Stimulated activated CD8-positive, alpha-beta memory T cell treated with anti-CD3 and anti-CD28 coated beads, Interleukin-7, amount 100 ng/mL, for 4 hours (primary cell): ENCODE measurements at places on chromosomes 12 and 14.

GRCh38 chr12:16150276-16150675 lies 127.2 kb downstream of the SLC15A5 start:
- DNase-seq = no peak

DNA sequence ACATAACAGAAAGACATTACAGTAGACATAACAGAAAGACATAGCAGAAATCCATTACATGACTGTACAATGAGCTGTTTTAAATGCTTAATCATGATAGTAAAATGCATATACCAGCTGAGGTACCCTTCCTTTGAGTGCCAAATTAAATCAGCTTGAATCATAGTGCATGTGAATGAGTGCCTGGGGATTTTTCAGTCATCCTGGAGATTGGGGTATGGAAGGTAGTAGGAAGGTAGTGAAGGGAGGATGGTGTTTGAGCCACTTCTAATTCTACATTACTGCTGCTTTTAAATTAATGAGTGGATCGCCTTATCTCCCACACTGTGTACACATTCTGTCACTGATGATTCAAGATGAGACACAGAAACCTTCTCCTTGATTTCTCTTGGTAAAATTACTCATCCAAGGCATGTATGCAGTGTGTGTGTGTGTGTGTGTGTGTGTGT lies 534.2 kb downstream of the LRFN5 start:
- DNase-seq = no peak

DNA sequence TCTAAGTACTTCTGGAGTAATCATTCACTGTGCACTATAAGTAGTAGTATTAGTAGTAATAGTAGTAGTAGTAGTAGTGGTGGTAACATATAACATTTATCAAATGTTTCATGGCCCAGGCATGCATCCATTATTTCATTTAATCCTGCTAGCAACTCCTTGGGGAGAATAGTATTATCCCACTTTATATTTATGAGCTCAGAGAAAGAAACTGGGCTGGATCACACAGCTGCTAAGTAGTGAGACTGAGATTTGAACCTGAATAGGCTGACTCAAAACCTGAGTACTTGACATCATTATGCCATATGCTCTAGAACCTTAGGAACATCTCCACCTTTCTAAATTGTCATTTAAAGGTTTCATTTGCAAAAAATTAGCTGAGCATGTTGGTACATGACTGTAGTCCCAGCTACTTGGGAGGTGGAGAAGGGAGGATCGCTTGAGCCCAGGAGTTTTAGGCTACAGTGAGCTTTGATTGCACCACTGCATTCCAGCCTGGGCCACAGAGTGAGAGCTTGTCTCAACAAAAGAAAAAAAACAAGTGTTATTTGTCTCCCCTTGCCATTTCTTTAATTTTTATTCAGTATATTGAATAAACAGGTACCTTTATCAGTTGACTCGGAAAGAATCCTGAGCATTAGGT lies 11.4 kb upstream of the NID2 start:
- DNase-seq = no peak

GRCh38 chr12:104632724-104633201 lies 176.0 kb downstream of the CHST11 start:
- DNase-seq = no peak

- no peak for DNase-seq
Measured at GRCh38 chr14:71597955-71598660, 334.1 kb upstream of the RGS6 start.

DNA sequence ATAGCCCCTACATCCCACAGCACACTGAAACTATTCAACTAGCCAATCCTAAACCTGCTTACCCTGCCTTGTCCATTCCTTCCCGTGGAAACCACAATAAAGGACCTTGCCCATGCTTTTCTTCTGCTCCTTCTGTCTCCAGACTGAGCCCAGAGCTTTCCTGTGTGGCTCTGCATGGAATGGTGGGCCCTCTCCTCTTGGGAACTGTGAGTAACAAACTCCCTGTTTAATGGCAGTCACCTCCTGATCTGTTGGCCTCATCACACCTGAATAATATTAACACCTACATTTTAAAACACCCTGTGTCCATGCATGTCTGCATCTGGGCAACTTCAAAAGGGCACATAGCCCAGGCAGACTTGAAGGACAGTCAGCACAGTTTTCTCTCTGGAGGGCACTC lies 12.4 kb downstream of the LGR5 start:
- no peak for DNase-seq

- DNase-seq = no peak
Measured at GRCh38 chr12:23555180-23555824, 394.2 kb downstream of the SOX5 start.

DNA sequence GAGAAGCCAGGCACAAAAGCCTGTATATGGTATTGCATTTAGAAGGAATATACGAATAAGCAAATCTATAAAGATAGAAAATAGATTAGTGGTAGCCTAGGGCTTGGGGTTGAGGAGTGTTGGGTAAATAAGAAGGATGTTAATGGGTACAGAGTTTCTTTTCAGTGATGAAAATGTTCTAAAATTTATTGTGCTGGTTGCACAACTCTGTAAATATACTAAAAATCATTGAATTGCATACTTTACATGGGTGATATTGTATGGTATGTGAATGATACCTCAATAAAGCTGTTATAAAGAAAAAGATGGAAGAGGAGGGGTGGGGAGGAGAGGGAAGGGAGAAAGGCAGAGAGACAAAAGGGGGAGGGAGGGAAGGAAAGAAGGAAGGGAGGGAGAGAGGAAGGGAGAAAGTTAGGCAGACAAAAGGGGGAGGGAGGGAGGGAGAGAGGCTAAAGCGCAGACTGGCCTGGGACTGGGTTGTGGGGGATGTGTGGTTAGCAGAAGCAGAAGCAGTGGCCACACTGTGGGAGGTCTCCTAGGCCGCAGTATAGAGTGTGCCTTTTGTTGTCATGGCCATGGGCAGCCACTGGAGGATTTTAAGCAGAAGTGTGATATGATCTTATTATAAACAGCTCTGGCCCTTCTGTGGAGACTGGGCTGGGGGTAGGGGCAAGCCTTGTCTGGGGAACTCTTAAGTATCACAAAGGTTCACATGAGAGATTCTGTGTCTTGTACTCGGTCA lies 73.6 kb upstream of the ELK3 start:
- DNase-seq = no peak

- DNase-seq = no peak
Measured at GRCh38 chr12:60169904-60170303, 574.1 kb downstream of the SLC16A7 start.

DNA sequence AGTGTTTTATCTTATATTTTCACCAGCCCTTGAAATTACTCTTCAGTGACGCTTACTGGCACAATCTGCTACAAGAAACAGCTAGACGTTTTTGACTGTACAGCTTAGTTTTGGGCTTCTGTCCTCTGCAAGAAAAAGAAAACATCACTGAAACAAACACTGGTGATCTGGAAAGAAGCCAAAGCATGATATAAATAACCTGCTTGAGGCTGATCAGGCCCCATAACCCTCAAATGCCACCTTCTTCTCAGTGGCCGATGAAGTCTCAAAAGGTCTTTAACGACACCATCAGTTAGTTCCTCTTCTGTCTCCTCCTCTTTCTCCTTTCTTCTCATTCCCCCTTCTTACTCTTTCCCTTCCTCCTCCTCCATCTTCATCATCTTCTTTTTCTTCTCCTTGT lies 942.3 kb upstream of the TMEM132C start:
- no peak for DNase-seq

- DNase-seq = no peak
Measured at GRCh38 chr12:63808631-63809030, 28.9 kb downstream of the RXYLT1 start.

DNA sequence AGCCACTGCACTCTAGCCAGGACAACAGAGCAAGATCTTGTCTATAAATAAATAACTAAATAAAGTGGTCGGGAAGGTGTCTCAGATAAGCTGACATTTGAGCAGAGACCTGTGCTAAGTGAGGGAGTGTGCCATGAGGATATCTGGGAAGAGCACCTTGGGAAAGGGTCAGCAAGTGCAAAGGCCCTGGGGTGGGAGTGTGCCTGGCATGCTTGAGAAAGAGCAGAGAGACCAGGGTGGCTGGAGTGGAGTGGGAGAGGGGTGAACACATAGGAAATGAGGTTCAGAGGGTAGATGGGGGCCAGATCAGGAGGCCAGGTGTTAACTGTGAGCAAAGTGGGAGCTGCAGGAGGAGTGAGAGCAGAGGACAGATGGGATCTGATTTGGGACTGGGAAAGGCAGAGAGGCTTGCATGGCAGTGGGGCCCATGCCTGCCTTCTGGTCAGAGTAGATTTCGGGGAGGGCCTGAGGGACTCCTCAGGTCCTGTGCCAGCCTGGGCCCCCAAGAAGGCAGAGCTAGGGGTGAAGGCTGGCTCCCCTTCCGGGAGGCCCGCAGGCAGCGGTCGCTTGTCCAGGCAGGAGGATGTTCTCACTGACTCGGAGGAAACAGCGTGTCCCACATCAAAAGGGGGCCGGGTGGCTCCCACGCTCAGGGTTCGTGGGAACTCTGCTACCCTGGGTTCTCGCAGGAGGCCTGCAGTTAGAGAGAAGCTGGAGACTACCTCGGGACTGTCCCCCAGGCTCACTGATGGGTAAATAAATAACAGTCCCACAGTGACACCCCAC lies 32.6 kb downstream of the DTX1 start:
- peak; percentile 16 for DNase-seq

DNA sequence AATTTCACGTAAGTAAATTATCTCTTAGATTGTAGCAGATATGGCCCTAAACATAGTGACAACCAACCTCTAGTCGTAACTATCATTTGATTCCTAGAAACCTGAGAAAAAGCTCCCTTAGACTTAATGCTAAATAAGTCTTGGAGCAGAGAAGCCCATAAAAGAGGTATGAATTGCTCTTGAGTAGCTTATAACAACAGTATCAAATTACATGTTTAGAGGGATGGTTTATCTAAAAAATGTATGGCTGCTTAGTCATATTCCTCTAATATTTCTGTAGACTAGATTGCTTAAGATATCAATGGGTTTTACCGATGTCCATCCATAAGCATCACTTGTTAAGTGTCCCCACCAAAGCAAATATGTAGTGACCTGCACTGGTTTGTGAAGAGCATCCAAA lies 259.7 kb downstream of the NELL2 start:
- no peak for DNase-seq

GRCh38 chr14:79090641-79091180 lies 920.5 kb downstream of the NRXN3 start:
- no peak for DNase-seq

DNA sequence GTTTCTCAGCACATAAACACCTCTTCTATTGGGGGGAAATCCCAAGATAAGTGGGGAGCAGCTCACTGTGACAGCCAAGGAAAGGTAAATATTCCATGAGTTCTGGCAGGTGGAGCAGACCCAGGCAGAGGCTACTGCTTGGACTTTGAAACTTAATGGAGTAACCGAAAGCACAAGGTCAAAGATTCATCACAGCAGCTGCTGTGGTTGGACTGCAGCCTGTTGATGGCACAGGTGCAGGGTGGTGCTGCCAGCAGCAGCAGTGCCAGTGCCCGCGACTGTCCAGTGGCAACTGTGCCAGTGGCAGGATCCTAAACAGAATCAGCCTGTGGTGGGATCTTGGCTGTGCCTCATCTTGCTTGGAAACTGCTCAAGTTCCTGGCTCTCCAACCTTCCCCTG lies 81.4 kb upstream of the ARID2 start:
- no peak for DNase-seq

DNA sequence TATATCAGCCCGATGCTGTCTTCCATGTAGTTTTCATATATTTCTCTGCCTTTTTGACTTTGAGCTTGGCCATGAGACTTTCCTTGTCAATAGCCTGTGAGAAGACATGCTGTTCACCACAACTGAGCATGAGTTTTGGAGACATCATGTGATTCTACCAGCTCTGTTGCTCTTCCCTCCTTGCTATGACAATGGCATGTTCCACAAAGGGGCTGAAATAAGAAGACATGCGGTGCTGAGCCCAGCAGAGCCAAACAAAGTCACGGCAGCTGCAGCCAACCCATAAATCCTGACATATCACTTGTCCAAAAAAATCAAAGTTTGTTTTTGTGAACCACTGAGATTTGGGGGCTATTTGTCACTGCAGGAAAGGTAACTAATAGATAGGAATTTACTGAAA lies 343.4 kb upstream of the KITLG start:
- DNase-seq = no peak

GRCh38 chr12:115451780-115452736 lies 768.1 kb upstream of the TBX3 start:
- no peak for DNase-seq

GRCh38 chr14:95547626-95548327 lies 12.9 kb downstream of the GLRX5 start:
- no peak for DNase-seq

GRCh38 chr12:91317306-91317705 lies 134.7 kb upstream of the DCN start:
- no peak for DNase-seq

GRCh38 chr12:122992386-122992785 lies 11.9 kb downstream of the ARL6IP4 start:
- no peak for DNase-seq

DNA sequence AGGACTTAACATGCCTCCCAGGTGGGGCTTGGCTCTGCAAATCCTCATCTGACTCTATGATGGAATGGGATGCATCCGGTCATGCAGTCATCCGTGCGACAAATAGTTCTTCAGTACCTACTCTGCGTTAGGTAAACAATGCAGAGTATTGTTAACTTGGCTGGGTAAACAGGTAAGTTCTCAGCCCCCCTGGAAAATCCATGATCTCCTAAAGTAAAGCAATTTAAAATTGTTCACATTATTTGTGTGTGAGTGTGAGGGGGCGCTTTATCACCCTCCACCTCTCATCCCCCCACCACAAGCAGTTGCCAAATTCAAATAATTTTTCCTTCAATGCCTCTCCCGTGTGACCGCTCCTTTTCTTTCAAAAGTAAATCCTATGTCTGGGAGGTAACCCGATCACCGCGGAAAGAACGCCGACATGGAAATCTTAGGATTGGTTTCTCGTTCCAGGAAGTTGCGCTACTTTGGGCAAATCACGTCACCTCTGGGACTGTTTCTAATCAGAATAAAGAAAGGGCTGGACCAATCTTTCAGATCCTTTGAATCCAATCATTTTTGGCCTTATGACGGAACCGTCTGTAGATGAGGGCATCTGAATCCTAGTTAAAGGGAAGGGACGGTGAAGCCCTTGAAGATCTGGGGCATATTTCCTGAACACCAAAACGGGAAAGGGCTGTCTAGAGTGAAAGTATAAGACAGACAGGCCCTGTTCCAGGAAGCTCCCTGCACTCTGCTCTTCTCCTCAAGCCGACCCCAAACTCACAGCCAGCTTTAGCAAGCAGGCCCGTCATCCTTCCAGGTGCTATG lies 44.0 kb upstream of the SINHCAF start:
- no peak for DNase-seq

- no peak for DNase-seq
Measured at GRCh38 chr12:62738105-62738504, 196.8 kb downstream of the PPM1H start.

DNA sequence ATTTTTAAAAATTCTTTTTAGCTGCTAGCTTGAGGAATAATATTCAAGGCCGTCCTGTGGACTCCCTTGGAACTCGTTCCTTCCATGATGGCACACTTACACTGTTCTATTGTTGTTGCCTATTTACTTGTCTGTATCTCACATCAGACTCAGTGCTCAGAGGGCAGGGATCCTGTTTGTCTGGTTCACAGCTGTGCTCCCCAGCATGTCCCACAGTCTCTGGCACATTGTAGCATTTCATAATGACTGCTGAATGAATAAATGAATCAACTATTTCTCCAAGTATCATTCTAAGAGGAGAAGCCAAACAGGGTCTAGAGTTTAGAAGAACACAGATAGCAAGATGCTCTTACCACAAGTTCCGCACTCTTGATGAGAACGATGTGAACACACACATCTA lies 48.0 kb downstream of the NTN4 start:
- no peak for DNase-seq
